ENCODE measurements at places on chromosomes 16 and 17.

GRCh38 chr16:70160388-70160787 is 13.2 kb upstream of the CLEC18C start:
- no peak for DNase-seq

- no peak for DNase-seq
Observed at GRCh38 chr16:76943921-76944320, 247.1 kb upstream of the MON1B start.

DNA sequence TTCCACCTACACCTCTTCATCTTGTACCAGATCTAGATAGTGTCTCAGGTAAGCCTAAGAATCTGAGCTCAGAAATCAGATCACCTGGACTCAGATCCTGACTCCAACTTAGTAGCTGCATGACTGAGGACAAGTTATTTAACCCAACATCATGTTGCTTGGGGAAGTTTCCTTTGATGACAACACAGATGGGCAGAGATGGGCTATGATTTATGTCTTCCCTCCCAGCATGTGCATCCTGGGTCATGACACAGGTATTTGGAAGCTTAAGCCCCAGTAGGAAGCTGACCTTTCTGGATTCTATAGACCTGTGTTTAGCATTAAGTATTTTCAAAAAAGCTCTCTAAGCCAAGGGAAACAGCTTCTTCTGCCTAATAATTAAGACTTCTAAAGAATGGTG is 12.4 kb upstream of the HEATR6 start:
- no peak for DNase-seq

DNA sequence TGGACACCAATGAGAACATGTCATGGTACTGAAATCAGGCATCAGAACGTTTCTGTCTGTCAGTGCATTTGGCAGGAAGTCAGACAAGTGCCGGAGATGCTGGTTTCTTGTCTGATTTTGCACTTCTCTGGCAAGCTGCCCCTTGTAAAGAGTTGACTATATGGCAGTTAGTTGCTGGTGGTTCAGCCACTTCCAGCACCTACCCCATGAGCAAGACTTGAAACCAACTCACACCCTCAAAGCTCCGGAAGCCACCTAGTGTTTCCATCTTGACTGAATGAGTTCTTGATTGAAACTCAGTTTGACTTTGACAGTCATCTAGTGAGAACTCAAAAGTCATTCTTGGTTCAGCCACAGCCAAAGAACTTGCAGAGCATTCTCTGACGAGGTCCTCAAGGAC is 225.1 kb downstream of the SPECC1 start:
- DNase-seq, result no peak

DNA sequence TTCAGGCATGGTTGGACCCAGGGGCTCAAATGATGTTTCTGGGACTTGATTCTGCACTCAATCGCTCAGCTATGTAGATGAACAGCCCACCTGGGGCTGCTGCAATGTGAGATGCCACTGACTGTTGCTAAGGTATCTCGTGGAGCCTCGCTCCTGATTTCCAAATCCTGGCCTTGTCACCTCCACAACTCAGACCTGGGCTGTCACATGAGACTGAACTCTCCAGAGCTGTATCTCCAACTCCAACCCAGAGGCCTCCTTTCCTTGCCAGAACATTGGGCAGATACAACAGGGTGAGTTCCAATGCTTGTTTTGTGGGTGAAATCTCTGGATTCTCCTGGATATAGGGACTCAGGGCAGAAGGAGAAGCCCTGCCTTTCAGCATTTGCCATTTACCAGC is 79.5 kb downstream of the GNAO1 start:
- DNase-seq, result no peak

- DNase-seq, result no peak
Observed at GRCh38 chr16:49280841-49281371, 732 bp downstream of the CBLN1 start.

- no peak for DNase-seq
Observed at GRCh38 chr17:55747209-55747608, 3.6 kb upstream of the PCTP start.

DNA sequence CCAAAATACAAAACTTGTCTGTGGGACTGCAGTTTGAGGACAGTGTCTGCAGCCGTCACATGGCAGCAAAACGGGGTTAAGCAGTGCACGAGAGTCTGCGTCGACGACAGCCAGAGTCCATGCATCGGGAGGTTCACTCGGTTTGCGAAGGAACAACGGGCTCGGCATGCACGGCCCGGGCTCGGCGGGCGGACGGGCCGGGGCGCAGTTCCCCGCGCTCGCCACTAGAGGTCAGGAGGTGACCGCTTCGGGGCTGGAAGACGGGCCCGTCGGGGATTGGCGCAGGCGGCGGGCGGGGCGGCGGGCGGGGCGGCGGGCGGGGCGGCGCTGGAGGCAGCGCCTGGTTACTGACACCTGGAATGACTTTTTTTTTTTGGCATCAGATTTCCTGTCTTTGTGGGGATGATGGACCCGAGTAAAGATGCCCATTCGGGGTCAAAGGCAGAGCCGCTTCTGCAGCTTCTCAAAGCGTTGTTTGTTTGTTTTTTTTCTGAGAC is 6.5 kb downstream of the SCGB1C2 start:
- peak; percentile 64 for DNase-seq

GRCh38 chr16:74606521-74607309 is at the start of gene GLG1:
GLG1 (minus strand) TSS chr16:74607114; CDS start chr16:74607094, 20 bp downstream.
- DNase-seq, result peak; percentile 83

GRCh38 chr17:78804777-78805176 is 22.7 kb upstream of the CYTH1 start:
- no peak for DNase-seq

DNA sequence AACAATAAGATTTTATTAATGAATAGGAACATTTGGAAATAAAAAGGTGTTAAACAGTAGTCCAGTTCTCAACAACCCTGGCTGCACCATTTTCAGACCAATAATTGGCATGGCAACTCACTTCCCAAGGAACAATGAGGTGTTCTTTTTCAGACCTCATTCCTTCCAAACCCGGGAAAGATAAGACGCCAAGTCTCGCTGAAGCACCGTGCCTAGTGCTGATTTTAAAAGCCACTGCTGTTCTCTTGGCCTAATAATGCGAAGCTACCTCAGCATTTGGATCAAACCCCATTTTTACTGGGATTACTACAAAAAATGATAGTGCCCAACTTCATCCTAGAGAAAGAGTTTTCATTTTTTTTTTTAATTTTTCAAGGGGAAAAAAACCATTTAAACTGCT is 75.2 kb upstream of the NOL11 start:
- DNase-seq, result no peak

- no peak for DNase-seq
Observed at GRCh38 chr17:56876766-56877179, 37.1 kb downstream of the TRIM25 start.

- DNase-seq, result no peak
Observed at GRCh38 chr17:15012351-15012980, 252.7 kb downstream of the PMP22 start.

DNA sequence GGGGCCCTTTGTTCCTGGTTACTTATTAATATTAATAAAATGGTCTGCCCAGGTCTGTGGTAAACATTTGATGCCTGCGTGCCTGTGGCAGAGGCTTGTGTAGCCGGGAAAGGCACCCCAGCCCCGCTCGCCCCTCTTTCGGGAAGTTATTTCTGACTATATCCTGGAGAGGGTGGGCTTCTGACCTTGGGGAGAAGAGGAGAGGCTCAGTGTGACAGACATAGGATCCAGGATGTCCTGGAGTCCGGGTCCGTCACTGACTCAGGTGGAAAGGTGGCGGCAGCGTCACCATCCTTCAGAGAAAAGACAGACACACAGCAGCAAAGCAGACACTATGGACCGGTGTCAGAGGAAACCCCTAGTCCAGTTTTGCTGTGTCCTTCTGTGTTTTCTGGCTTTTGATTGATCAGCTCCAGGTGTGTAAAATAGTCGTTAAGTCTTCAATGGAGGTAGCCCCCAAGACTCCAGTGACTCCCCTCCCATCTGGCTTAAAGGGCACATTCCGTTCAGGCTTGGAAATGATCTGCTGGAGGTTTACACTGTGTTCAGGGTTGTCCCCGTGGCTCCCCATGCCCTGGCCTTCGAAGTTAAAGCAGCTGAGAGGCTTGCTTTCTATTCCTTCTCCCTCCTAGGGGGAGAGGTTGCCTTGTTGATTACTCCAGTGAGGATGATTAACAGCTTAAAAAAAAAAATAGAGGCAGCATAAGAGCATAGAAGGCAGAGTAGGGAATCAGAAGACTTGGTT is 81.6 kb downstream of the CCDC182 start:
- no peak for DNase-seq

DNA sequence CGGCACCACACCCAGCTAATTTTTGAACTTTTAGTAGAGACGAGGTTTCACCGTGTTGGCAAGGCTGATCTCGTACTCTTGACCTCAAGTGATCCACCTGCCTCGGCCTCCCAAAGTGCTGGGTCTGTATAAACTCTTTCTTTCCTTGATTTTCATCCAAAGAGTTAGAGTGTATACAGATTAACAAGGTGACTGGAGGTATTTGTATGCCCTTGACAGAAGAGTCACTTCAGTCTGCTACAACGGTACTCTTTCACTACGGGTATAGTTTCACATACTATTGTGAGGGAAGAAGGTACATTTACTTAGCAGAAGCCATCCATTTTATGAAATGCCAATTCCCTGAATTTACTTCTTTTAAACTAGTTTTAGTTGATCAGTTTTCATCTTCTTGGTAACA is 32.5 kb downstream of the PPM1E start:
- no peak for DNase-seq

GRCh38 chr16:64933885-64934284 is 188.0 kb downstream of the CDH11 start:
- no peak for DNase-seq

DNA sequence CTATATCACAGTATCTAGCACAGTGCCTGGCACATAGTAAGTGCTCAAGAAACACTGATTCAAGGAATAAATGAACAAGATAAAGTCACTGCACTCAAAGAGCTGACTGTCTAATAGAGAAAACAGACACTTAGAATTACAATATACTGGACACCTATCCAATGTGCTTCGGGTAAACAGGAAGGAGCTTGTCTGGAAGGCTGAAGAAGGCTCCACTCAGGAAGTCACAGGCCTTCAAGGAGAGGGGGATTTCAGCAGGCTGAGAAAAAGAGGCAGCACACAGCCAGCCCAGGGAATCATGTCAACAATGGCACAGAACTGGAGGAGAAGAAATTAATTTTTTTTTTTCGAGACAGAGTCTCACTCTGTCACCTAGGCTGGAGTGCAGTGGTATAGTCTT is 9.7 kb upstream of the IL4R start:
- no peak for DNase-seq

All from MV-4-11 (cell line).